ENCODE measurements at places on chromosomes 7 and 10.
A peak's percentile ranks its signal among the peaks of the same experiment; 100 is the strongest.

DNA sequence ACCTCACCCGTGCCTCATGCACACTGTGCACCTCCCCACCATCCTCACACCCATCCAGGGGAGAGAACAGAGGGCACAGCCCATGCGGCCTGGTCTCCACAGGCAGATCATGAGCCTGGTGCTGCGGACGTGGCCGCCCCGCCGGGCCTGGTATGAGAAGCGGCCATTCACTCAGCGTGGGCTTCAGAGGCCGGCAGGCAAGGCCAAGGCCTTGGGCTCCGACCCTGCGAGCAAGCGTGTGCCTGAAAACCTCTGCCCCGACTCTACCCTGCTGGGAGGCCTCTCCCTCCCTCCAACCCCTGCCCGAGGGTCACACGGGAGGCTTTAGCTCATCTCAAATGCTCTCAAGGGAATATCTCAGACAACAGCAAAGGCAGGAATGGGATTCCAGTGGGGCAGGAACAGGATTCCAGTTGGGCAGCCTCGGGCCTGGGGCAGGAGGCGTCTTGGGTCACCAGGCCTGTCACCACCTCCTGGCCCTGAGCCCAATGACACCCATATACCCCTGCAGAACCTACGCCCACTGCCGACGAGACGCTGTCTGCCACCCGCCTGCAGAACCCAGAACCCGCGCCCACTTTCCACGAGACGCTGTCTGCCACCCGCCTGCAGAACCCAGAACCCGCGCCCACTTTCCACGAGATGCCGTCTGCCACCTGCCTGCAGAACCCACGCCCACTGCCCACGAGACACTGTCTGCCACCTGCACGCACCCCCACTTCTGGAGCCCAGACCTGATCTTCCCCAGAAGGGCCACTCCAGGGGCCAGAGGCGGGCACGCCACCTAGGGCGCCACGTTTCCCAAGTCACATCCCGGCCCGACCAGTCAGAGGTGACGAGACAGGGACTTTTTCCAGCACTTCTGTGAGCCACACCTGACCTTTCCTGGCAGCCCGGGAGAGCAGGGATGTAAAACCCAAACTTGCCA is 38.9 kb downstream of the ADAP1 start:
- no peak for DNase-seq

- no peak for DNase-seq
Measured at GRCh38 chr7:138000081-138000701, 1.7 kb downstream of the CREB3L2 start.

DNA sequence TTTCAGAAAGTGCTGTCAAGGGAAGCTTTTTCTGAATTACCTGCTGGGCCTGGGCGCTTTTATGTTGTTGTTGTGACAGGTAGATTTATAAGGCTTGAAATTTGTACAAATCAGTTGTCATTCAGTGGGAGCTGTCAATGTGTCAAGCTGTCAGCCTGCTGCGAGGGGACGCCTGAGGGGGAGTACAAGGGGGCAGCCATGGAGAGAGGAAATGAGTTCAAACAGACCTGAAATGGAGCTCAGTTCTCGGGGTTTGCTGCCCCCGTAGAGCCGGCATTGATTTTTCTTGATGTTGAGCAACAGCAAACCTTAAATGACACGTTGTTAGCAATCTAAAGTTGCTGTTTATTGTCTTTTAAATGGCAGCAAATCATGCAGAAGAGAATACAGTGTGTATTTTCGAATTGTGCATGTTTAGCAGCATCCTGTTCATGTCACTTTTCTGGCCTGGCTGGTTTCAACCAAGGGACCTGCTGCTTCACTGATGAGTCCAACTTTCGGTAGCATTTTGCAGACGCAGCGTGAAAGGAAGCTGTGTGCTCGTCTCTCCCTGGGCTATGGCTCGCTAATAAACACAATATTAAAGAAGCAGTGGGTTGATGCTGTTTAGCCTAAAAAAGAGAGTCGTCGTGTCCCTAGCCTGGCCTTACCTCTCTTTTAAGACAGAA is 166.5 kb downstream of the LRMDA start:
- no peak for DNase-seq

DNA sequence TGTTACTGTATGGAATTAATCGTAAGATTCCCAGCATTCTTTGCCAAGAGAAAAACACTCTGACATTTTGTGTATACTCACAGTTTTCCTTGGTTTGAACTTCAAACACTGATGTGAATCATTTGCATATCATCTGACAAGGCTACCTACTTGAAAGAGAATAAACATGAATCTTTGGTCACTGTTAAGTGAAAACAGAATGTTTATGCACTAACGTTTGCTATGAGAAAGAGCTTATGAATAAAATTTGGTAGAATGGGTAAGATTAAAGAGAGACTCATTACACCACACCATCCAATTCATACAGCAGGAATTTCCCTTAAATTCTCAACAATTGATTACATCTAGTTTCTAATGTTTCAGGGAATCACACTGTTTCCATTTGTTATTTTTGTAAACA is 46.6 kb downstream of the MACC1 start:
- DNase-seq, result no peak

DNA sequence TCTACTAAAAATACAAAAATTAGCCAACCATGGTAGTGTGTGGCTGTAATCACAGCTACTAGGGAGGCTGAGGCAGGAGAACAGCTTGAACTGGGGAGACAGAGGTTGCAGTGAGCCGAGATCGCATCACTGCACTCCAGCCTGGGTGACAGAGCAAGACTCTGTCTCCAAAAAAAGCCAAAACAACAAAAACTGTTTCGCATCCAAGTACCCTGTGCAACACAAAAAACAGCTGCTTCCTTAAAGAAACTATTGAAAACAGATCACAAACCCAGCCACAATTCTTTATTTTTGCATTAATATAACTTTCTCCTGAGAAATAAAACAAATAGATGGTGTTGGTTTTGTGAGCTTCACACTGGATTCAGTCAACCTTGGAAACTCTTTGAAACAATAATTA is 112.1 kb upstream of the AFAP1L2 start:
- DNase-seq, result no peak

DNA sequence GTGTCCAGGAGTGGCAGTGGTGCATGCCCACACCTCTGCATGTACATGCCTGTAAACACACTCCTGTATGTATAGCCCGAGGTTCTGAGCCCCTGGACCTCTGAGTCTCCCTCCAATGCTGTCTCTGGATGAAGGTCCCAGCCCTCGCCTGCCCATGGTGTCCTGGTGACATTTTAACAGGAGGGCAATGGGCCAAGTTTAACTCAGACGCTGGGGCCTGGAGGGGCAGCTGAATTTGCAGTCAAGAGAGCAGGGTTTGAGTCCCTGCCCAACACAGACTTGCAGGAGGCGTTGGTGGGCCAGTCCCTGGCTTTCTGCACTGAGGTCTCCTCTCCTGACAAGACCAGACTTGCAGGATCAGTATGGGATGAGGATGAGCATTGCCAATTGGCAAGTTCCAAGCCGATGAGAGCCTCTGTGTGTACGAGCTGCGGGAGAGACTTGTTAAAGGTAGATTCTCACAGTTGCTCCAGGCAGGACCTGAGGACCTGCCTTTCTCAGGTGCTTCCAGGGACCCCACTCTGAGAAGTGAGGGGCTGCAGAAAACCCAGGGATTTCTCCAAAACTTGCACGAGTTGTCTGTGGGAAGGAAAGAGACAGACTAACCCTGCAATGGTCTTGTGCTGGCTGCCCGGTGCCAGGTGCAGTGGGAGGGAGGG is 141.9 kb downstream of the ELFN1 start:
- peak; percentile 57 for DNase-seq

DNA sequence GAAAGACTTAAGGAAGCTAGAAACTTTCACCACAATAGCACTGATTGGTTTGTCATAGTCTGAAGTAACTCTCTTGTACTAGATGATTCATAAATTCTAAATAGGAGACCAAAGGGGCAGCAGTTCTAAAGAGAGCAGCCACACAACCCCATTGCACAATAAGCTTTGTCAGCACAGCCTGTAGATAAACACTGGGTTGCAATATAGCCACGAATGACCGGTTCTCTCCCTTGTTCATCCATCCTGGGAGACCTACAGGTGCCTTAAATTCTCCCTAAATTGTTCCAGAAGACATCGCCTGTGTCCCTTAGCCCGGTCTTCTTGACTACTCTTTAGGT is 167.0 kb downstream of the SNX13 start:
- DNase-seq, result no peak

GRCh38 chr7:13179011-13179582 is 491.7 kb downstream of the ARL4A start:
- no peak for DNase-seq

- peak; percentile 19 for DNase-seq
Measured at GRCh38 chr10:75432176-75432575, 752 bp downstream of the LRMDA start.

DNA sequence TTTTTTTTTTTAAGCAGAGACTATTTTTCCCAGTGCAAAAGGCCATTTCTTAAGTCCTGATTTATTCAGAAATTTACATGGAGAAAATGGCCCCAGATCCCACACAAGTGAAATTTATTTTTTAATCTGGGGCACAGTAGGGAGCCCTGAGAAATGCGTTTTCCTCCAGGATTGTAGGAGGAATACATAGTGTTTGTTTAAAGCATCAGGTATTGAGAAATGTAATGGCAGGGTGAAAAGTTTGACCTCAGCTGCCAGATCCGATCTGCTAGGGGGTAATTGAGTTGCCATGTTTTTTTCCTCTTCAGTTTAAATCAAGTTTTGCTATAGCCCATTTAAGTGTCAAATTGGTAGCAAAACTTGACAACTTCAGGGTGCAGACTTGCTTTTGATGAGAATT is 110.0 kb downstream of the LRMDA start:
- DNase-seq, result no peak

GRCh38 chr7:17489961-17490360 is 191.5 kb downstream of the AHR start:
- DNase-seq, result no peak

DNA sequence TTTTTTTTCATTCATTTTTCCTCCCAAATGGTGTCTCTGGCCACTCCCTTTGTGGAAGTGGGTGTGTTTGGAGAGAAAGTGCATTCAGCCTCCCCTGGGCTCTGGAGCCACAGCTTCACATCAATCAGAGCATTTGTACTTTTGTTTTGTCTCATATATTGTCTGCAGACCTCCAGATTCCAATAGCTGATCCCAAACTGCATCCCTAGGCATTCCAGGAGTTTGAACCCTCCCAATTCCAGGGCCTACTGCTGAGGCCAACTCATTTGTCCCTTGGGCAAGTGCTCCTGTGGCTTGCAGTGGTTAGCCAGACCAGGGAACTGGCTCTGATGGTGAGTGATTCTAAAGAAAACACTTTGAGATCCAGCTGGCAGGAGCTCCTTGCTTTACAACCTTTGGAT is 163.3 kb downstream of the IPMK start:
- no peak for DNase-seq

DNA sequence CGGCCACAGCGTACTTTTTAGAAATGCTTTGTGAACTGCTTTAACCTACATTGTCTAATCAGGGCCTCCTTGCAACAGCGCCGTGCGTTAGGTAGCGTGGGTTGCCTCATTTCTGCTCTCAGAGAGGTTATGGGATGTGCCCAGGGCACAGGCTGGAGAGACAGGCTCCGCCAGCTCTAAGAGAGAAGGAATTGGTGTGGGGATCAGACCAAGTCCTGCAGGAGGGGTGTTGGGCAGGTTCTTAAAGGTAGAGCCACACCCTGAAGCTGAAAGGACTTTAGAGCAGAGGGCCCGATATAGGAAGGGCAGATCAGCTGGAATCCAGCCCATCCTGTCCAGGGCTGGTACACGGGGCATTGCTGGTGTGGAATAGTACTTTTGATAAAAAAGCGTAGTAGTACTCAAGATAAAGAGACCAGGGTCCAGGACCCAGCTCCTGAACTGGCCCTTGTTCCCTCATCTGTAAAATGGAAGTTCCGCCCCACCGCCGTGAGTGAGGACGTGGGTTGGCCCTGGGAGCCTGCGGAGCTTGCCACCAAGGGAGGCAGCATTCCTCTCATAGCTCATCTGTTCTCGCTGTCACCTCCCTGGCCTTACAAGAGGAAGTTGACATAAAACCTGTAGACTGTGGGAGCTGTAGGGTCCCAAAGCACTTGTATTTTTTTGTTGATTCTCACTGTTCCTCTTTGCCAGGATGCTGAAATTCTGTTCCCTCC is 37.2 kb downstream of the TMEM120A start:
- no peak for DNase-seq

GRCh38 chr7:42222891-42223290 is 14.1 kb downstream of the GLI3 start:
- DNase-seq, result no peak

- DNase-seq, result no peak
Measured at GRCh38 chr10:32160864-32161263, 104.6 kb upstream of the KIF5B start.

GRCh38 chr7:157700231-157701005 is 363.6 kb downstream of the DNAJB6 start:
- DNase-seq, result no peak

DNA sequence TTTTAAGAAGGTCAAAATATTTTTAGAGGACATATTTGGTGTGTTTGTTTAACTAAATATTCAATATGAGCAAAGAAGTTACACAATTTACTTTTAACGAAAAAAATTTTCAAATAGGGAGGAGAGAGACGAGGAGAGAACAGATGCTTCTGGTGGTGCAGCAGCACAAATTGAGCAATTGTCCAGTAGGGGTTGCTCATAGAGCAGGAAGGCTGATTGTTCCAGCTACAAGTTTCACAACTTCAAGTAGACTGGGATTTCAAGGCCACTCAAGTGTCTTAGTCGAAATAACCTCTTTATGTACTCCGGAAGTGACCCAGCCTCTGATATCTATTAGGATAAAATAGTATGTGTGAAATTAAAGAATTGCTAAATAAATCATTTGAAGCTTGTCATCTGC is 197.9 kb downstream of the HDAC9 start:
- DNase-seq, result peak; percentile 17

DNA sequence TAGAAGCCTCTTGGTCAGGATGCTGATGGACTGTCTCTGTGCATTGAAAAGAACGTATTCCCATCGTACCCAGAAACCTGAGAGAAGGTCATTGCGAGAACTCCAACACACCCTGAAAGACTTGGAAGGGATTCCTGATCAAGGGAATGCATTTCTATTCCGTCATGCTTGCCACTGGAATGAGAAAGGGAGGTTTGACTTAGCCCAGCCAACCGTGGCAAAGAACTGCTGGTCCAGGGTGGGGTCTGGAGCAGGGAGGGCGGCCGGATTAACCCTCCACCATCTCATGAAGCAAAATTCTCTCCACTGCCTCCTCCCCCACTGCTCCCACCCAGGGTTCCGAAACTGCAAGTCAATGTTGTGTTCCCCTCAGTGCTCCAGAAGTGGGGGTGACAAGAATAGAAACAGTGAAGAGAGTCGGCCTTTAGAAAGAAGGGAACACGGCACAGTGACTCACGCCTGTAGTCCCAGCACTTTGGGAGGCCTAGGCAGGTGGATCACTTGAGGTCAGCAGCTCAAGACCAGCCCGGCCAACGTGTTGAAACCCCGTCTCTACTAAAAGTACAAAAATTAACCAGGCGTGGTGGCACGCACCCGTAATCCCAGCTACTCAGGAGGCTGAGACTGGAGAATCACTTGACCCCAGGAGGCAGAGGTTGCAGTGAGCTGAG is 137.5 kb upstream of the MGMT start:
- DNase-seq, result no peak
